ENCODE measurements at places on chromosomes 7 and 10.
A peak's percentile ranks its signal among the peaks of the same experiment; 100 is the strongest.

- no peak for DNase-seq
Observed at GRCh38 chr10:3480281-3480989, 304.6 kb downstream of the KLF6 start.

- DNase-seq, result no peak
Observed at GRCh38 chr7:122682815-122683550, 15.9 kb downstream of the RNF133 start.

GRCh38 chr7:107661081-107661864 lies 645 bp downstream of the SLC26A4 start:
- DNase-seq, result peak; percentile 23

- no peak for DNase-seq
Observed at GRCh38 chr10:59057345-59057744, 119.1 kb upstream of the PHYHIPL start.

DNA sequence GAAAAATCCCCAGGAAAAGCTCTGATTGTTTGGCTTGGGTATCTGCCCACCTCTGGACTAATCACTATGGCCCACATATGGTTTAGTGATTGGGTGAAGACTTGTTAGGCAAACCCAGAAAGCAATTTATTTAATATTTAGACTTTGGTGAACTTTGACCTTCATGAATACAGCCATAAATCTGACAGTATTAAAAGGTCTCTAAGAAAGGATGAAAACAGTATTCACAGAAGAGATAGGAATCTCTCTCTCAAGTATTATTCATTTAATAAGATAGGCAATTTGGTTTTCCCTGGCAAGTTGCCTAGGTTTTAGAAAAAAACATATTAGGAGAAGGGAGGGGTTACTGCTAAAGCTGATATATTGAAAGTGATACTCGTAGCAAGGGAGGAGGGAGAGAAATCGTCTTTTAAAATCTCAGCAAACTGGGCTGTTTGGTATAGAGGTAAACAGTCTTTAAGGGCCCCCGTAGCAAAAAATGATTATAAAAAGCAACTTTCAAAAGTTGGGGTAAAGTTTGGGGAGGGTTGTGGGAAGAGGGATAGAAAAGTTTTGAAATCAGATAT lies 57.1 kb downstream of the LSMEM1 start:
- DNase-seq, result no peak

DNA sequence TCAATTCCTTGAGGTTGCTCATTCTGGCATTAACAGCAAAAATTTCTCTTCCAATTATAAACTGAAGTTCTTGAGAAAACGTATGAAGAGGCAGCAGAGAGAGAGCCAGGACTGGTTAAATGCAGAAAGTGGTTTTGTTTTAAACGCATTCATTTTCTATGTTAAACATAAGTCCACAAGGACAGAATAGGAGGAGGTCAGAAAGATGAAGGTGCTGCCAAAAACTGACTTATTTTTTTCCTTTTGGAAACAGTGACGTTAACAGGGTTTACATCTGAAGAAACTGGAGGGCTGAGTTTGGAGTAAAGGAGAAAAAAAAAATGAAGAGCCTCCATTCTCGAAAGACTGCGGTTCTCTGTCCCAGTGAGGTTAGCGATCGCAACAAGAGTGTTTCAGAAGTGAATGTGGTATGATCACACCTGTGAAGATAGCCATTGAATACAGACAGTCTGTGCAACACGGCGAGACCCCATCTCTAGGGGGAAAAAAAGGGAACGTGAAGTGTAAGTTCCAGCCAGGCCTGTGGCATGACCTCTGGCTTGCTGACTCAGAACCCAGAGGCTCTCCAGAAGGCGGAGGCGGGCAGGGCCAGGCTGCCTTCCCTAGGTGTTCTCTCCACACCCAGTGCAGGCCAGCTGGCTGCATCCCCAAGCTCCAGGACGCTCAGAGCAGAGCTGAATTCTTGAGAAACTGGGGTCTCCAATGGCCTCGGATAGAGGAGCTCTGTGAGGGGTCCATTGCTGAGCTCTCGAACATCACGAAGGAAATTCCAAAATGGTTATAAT lies 84.0 kb downstream of the CHST15 start:
- DNase-seq, result no peak

DNA sequence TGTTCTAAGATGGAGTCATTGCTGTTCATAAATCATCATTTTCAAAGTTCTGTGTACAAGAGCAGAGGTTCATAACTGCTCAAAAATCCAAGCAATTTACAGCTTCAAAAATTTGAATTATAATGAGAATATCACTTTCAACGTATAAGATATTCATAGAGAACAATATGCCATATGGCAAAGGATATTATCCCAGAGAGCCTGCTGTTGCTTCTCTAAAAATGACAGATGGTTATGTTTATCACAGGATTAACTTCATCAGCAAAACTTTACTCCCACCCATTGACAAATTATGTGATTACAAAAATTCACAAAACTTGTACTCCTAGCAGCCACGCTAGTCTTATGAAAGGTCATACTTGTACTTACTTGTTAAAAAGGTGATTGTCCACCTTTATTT lies 105.1 kb downstream of the PIP4K2A start:
- DNase-seq, result no peak

- DNase-seq, result no peak
Observed at GRCh38 chr7:111067251-111067650, 23.7 kb upstream of the LRRN3 start.

- no peak for DNase-seq
Observed at GRCh38 chr10:48740015-48740707, 55.5 kb downstream of the WDFY4 start.

GRCh38 chr7:82745117-82745516 lies 301.5 kb upstream of the CACNA2D1 start:
- no peak for DNase-seq

DNA sequence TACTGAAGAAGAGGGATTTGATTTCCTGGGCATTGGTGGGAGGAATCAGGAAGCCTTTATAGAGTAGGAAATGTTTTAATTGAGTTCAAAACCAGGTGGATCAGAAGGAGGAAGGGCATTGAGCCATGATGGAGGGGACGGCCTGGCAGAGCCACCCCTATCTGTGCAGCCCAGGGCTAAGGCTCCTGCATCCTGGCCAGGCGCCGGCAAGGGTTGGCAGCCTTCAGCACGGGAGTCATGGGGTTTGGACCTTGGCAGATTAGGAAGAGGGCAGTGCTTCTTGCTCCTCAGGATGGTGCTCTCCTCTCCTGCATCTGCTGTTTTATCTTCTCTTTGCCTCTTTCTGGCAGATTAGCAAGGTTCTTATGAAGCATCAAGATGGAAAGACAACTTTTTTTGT lies 12.5 kb downstream of the ZNF862 start:
- no peak for DNase-seq

GRCh38 chr7:19110776-19111175 lies 6.7 kb downstream of the TWIST1 start:
- no peak for DNase-seq
